Right ventricle myocardium inferior (tissue), 1 donor: ENCODE measurements at places on chromosomes 11 and 22.

GRCh38 chr11:43145653-43146052, 166.1 kb upstream of the API5 start:
- DNase-seq: no peak

DNA sequence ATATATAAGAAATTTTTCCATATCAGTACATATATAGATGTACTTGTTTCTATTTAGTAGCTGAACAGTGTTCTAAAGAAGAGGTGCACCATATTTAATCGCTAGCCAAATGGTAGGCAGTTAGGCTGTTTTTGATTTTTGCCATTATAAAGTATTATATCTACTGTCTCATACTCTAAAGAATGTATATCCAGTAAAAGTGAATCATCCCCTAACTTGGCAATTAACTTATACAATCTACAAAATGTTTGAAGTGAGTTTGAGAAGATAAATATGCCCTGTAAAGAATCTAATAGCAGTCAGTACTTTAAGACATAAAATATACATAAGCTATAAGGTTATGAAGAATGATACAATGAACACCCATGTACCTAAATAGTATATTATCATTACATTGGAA, 291.5 kb downstream of the SWAP70 start:
- no peak for DNase-seq

GRCh38 chr11:114784216-114784615, 105.9 kb downstream of the NXPE2 start:
- DNase-seq: no peak

- no peak for DNase-seq
These were observed 364.3 kb downstream of the SHANK2 start for GRCh38 chr11:70888061-70888460.

DNA sequence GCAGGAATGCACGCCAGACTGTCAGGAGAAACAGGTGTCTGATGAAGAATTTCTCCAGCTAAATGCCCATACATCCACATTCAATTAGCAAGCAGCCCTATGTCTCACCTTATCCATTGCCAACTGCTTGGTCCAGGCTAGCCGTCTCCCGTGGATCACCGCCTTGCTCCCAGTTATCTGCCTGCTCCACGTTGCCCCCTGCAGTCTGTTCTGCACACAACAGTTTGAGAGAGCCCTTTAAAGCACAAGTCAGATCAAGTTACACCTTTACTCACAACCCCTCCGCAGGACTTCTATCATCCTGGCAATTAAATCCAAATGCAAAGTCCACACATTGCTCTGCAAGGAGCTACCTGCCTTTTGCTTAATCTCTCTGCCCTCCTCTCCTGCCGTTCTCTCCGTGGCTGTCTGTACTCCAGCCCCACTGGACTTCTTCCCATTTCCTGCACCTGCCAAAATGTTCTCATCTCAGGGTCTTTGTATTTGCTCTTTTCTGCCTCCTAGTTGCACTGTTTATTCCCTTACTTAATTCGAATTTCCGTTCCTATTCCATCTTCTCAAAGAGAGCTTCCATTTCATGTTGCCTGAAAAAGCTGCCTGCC, 185.3 kb upstream of the LARGE1 start:
- no peak for DNase-seq

GRCh38 chr11:25453471-25453870, 878.5 kb upstream of the ANO3 start:
- no peak for DNase-seq

DNA sequence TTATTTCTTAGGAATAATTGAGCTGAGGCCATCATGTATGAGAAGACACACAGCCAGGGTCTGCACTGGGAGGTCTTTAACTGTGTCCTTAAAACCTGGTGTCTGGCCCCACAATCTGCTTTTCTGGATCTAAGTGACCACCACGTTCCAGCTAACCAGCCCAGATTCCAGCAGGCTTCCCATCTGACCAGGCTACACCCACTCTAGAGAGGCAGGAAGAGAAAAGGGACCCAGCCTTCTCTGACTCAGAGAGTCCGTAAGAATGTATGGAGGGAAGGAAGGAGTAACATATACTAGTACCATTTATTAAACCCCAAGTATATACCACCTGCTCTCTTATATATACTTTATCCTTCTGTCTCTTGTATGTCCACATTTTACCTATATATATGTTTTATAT, 80.1 kb downstream of the LDLRAD3 start:
- DNase-seq: no peak

DNA sequence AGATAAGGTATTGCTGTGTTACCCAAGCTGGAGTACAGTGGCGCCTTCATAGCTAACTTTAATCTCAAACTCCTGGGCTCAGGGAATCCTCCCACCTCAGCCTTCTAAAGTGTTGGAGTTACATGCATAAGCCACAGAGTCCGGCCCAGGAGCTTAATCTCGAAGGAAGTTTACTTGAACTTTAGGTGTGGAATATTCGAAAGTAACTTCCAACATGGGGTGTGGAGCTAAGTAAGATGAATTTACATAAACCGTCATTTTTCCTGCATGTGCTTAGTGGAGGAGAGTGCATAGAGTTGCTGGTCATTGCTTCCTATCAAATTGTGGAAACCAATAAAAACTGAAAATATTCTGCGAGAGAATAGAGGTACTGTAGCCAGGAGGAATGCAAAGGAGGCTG, 1.5 kb downstream of the ATG13 start:
- DNase-seq: no peak

- DNase-seq: no peak
These were observed 72.3 kb downstream of the BBOX1 start for GRCh38 chr11:27112946-27113345.

DNA sequence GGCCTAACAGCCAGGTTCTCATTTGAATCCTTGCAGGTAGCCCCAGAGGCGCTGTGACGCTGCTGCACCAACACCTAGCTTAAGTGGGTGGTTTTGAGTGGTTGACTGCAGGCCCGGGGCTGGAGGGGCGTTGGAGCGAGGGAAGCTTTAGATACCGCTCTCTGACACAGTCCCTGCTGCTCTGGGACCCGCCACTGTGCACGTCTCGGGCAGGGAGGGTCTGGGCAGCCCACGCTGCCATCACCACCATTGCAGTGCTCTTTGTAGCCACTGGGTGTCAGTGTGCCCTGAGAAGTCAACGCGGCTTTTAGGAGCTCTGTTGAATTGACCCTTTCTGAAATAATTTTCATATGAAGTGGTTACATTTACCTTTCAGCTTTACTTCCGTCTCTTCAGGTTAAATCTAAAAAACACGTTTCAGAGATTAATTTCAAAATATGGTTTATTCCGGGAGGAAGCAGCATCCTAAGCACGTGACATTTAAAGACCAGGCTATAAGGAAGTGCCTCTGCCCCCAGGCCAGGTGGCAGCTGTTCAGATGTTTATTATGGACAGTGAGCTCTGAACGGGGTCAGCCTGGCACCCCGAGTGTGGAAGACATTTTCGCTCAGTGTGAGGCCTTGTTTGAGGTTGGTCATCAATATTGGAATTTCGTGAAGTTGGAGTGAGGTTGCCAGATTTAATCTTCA, 30.9 kb upstream of the PARVB start:
- no peak for DNase-seq

DNA sequence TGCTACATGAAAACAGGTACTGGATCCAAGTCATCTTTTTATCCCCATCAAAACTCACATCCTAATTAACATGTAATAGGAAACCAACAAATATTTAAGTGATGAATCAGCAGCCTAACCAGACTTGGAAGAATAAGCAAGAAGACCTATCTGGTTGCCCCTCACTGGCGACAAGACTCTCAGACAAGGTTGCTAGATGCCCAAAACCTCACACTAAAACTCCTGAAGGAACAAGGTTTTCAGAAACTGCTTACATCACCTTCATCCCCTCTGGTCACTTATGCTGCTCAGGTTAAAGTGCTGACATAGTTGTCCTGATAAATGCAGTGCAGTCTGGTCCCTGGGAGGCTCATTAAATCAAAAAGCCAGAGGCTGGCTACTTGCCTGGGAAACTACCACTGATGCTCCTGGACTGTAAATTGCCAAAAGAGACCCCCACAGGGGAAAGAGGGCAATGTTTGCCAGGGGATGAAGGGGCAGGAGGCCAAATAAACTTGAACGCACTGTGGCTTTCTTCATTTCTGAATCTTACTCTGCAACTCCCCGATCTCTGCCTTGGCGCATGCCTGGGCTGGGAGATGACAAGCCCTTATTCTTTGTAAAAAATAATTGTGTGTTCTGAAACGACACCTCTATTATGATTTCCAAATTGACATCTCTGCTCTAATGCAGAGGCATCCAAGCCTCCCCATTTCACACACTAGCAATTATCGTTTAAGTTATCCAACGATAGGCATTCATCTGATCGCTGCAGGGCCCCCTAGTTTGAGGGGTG, 72.7 kb downstream of the AMBRA1 start:
- no peak for DNase-seq

DNA sequence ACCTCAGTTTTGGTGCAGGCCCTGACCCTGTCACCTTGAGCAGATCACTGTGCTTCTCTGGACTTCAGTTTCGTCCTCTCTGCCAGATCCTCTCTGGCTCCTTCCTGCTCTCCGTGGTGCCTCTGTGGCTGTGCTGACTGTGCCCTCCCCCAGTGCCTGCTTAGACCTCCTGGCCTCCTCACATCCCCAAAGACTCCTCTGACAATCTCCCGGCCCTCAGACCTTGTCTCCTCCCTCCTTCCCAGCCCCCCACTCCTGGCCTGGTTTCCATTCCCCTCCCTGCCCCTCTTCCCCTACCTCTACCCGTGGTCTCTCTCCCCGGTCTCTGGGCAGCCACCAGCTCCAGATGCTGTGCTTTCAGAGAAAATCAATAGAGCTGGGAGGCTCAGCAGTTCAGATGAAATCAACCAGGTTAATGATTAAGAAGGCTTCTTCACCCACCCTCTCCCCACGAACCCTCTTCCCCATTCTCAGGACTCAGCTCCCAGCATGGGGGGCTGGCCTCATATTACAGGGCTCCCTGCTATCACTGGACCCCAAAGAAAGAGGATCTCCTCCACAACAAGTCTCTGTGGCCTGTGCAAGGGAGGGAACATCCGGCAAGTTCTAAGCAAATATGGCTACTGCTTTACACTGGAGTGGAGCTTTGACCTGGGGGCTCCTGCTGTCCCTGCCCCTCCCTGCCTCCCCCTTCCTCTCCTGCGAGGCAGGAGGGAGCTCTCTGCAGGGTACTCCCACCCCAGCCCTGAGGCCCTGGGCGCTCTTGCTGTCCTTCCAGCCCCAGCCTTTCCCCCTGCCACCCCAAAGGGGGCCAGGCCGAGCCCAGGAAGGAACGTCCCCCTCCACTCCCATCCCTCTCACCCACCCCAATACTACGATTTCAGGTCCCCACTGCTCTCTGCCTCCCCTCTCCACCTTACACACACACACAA, 8.5 kb downstream of the BACE1-AS start:
- no peak for DNase-seq
